ENCODE measurements at places on chromosomes 4 and X.

GRCh38 chr4:53713296-53713695, 122.0 kb upstream of the LNX1 start:
- no peak for DNase-seq

DNA sequence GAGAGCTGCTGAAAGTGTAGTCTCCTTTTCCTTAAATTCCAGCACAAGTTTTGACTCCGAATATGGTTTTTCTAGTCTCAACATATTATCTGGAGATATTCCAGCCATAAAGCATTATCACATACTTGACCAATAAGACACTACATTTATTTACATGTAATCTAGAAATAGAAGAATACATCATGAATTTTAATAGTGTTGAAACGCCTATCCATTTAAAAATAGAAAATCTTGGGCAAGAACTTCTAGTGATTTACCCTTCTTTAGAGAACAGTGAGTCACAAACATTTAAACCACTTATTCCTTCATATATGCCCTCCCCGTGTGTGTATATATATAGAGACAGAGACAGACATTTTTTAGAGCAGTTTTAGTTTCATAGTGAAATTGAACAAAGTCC, 161.5 kb downstream of the SOWAHB start:
- no peak for DNase-seq

DNA sequence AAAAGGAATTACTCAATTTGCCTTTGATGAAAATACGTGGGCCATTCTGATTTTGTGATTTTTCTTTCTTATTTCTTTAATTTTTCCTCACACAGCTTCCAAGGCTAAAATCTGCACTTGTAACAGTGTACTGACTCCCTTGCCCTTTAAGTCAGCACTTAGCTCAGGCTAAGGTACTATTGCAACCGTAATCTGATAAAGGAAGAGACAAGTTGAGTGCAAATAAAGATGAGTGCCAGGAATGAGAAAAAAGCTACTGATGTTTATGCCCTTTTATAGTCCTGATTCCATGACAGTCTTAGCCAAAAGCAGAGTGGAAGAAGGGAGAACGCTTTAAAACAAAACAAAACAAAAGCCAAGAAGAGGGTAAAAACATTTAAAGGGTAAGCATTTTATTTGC, 6.0 kb downstream of the DMD start:
- no peak for DNase-seq

GRCh38 chrX:4668802-4669536, 955.5 kb upstream of the PRKX start:
- no peak for DNase-seq

DNA sequence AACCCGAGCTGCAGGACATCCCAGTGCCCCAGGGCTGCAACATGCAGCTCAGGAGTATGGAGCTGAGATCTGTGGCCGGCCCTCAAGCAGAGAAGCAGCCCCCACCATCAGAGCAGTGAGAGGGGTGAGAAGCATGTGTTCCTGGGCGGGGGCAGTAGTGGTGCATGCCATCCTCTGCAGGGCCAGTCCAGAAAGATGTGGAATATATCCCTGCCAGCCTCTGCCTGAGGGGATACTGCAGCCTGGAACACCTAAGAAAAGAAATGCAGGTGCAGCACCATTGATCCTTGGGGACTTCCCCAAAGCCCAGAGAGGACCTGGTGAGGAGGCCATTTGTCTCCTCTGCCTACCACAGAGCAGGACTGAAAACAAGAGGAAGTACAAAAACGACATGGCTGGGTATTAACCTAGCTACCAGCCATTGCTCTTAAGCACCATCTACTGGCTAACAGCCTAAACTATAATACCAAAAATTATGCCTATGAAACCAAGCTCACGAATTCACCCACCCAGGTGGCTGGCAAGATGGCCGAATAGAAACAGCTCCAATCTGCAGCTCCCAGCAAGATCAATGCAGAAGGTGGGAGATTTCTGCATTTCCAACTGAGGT, 158.8 kb downstream of the ADGRA3 start:
- DNase-seq = no peak

GRCh38 chrX:118507766-118508165, 12.2 kb downstream of the DOCK11 start:
- no peak for DNase-seq

- no peak for DNase-seq
Measured at GRCh38 chrX:1453395-1453783, 680 bp upstream of the ASMTL start.

DNA sequence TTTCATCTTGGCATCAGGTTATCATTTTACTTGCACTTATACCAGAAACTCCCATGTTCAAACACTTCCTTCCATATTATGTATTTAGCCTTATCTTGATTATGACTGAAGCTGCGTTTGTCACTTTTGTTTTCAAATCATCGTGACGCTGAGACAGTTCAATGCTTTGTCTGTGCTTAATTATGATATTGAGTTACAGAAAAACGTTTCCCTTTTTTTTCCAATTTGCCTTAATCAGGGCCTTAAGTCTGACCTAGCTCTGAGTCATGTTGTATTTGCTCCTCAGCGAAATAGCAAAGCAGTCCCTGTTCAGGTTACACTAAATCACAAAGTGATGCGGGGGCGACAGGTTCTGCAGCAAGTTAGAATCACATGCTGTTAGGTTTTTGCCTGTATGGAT, 254.7 kb downstream of the AFF2 start:
- no peak for DNase-seq

DNA sequence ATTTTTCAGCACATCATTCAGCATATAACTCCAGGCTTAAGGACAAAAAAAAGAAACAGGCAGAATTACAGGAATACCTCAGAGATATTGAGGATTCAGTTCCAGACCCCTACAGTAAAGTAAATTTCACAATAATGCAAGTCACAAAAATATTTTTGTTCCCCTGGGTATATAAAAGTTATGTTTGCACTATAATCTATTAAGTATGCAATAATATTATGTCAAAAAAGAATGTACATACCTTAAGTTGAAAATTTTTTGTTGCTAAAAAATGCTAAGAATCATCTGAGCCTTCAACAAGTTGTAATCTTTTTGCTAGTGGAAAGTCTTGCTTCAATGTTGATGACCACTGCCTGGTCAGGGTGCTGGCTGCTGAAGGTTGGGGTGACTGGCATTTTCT, 2532.5 kb downstream of the ARAP2 start:
- DNase-seq = no peak

GRCh38 chr4:78800965-78801364, 24.8 kb downstream of the BMP2K start:
- DNase-seq = no peak

DNA sequence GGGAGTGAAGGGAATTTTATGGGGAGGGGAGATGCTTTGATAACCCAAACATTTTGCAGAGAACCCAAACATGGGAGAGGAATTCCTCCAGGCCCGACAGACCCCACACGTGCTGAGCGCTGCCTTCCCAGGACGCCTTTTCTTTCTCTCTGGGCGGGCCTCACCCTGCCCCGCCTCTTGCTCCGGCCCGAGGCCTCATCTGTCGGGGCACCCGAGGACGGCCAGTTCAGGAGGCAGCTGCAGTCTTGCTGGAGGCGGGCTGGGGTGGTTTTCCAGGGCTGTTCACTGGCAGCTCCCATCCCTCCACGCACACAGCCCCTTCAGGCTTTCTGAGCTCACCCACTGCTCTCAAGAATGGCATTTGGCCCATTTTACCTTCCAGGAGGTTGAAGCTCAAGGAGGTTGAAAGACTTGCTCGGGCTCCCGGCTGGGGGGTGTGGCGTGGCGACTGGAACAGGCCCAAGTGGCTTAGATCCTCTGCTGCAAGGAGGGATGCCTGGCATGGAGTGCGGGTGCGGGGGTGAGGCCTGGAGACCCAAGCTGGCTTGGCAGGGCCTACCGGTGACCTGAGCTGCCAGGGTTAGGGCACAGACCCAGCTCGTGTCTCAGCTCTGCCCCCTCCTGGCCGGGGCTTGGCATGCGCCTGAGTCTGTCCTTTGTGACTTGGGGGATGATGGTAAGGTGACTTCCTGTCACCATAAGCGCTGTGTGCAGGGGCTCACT, 99.2 kb downstream of the PSAPL1 start:
- DNase-seq = no peak

GRCh38 chr4:119068529-119068962, 67.1 kb upstream of the MYOZ2 start:
- no peak for DNase-seq

DNA sequence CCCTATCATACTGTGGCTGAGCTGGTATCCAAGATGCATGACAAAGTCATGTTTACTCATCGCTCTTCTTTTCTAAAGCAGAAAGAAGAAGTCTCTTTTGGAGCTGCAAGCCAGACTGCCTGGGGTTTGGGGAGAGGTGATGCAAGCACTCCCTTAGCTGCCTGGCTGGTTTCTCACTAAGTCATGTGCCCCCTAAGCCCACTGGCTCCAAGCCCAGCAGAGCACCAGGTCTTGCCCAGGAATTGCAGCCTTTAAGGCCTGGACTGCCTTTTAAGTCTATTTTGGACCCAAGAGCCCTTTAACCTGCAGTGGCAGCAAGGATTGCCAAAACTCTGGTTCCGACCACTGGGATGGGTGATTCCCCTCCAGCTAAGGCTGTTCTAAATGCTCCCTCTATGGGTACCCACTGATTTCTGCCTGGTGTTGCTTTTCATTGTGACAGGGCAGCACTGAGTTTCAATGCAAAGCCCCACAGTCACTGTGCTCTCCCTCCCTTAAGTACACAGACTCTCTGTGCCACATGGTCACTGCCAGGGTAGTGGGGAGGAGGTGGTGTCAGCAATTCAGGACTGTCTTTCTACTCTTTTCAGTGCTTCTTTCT, 548.6 kb downstream of the TLL1 start:
- DNase-seq = no peak

- DNase-seq = no peak
Measured at GRCh38 chrX:56783450-56783831, 54.4 kb downstream of the NBDY start.

- DNase-seq = no peak
Measured at GRCh38 chr4:133720001-133720400, 481.6 kb downstream of the PABPC4L start.

DNA sequence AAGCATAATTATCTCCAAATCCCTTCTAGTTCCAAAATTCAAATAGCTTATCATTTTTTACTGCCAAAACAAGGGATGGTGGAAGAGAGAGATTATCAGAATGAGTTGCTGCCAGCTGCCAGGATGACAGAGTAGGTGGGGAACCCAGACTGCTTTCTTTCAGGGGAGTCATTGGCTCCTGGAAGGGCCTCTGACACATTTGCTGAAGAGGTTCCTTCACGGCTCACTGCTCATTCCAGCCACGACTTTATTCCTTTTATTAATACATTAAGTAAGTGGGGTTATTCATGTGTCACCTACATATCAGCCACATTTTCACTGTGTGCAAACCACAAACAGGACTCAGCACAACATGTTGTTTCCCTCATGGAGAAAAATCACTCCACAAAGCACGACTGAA, 12.7 kb upstream of the SMIM43 start:
- no peak for DNase-seq

- DNase-seq = no peak
Measured at GRCh38 chr4:109675181-109675580, 28.1 kb downstream of the CASP6 start.

Data from iPS DF 19.7 (cell line).